Activated CD8-positive, alpha-beta memory T cell treated with anti-CD3 and anti-CD28 coated beads, Interleukin-2, amount 50 U/mL, for 4 hours (primary cell): ENCODE measurements at places on chromosomes 1 and 21.
A peak's percentile ranks its signal among the peaks of the same experiment; 100 is the strongest.

DNA sequence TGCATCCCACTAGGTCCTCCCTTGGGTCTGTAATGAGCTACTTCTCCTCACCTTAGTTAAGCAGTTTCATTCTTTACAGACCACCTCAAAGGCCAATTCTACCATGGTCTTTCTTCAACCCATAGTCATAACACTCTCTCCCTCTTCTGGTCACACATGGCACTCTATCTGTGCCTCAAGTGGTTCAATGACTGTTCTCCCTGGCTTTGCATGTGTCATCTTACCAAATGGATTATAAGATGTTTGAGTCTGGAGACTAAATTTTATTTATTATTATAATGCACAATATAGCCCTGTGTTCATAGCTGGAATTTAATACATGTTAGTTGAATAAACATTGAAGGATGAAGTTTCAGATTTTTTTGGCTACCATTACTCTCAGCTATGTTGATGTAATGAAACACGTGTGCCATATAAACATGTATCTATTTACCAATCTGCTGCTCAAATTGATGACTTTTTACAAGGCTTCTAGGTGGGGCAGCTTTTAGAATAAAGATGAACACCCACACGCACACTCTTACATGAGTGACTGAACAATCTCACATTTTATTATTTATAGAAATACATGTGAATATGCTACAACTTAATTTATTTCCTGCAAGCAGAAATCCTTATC, 102.1 kb downstream of the RUNX1 start:
- DNase-seq = no peak

- no peak for DNase-seq
Observed at GRCh38 chr1:186409091-186409490, 33.5 kb downstream of the ODR4 start.

GRCh38 chr1:40316595-40317393, at the start of gene COL9A2:
Gene COL9A2 (minus strand): TSS chr1:40317286. CDS start chr1:40317197, 89 bp downstream.
- DNase-seq = peak; percentile 70

- no peak for DNase-seq
Observed at GRCh38 chr1:213357403-213357802, 306.4 kb downstream of the RPS6KC1 start.

GRCh38 chr1:67496329-67496728, 66.1 kb upstream of the SERBP1 start:
- no peak for DNase-seq

DNA sequence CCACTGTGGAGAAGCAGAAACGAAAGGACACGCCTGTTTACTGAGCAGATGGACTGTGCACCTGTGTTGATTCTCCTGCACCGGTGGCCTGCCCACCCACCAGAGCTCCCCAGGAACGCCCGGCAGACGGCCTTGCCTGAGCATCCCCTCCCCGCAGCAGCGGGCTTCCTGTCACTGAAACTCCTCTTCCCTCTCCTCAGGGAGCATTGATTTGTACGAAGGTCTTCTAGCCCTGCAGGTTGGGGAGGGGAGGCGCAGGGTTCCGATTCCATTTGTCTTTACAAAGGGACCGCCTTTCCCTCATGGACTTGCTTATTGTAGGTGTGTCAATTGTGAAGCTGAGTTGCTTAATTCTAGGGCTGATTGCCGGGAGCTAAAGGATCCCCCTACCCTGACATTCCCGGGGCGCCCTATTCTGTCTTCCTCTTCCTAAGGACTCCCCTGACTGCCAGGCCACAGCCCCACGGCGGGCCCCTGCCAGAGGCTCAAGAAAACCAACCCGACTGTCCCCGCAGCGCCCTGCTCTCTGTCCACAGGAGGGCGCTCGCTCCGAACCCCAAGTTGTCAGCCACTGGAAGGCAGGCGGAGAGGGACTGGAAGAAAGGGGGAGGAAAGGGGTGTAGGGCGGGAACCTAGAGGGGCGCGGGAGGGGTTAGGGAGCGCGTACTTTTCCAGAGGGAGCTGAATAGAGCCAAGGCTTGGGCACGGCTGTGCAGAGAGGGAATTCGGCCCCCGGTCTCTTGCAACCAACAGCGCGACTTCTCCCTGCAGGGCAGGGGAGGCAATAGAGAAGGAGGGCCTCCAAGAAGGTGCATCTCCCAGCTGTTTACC, 2.8 kb downstream of the S100A6 start:
- DNase-seq = peak; percentile 73

DNA sequence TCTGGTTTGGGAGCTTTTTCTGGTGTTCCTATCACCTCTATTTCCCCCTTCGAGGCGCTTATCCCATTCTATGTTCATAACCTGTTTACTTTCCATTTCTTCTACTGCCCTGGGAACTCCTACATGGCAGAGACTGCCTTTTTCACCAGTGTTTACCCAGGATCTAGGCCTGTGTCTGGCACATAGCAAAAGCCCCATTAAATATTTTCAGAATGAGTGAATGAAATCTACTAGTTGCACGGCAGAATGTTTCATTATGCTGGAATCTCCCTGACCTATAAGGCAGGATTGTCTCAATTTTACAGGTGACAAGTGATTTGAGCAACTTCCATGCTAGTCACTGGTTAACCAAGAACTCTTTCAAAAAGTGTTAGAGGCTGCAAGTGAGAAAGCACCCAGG, 70.1 kb downstream of the PGM1 start:
- DNase-seq = no peak

DNA sequence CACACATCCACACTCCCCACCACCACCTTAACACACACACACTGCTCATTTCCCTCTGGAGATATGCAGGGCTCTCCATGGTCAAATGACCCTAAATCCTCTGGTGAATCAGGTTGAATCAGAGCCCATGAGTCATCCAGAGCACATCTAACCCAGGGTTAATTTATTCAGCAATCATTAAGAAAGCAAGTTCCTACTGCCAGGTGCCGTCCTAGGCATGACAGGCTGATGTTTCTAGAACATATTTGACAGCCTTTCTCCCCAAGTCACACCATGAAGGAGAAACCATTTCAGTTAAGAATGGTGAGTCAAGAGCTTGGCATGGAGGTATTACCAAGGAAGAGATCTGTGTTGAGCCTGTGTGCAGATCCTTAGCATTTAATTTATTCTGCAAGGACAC, 194.3 kb upstream of the CAMK1G start:
- DNase-seq = no peak

- DNase-seq = no peak
Observed at GRCh38 chr1:153794624-153795329, 19.6 kb downstream of the SLC27A3 start.

- no peak for DNase-seq
Observed at GRCh38 chr1:89660224-89661061, 27.5 kb downstream of the LRRC8C start.

DNA sequence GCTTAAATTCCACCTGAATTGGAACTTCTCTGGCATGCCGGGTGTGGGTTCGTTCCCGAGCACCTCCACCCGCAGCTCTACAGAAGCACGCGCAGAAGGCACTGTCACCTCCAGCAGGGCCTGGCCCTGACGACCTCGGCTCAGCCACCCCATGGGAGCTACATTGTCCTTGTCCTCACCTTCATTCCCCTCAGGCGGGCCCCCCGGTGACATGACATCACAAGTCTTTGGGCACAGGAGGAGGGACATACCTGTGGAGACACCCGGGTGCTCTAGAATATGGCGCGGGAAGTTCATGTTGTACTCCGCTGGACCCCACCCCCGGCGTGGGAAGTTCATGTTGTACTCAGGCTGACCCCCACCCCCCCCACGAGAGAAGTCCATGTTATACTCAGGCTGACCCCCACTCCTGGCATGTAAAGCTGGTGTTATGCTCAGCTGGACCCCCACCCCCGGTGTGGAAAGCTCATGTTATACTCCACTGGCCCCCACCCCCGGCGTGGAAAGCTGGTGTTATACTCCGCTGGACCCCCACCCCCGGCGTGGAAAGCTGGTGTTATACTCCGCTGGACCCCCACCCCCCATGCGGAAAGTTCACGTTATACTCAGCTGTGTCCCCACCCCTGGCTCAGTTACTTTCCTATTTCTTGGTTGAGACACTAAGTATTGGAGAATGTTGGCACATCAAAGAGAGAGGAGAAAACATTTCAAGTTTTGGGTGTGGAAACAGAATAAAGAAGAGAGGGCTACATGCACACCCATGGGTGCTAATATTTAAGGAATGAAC, 37.6 kb downstream of the UMODL1 start:
- no peak for DNase-seq

DNA sequence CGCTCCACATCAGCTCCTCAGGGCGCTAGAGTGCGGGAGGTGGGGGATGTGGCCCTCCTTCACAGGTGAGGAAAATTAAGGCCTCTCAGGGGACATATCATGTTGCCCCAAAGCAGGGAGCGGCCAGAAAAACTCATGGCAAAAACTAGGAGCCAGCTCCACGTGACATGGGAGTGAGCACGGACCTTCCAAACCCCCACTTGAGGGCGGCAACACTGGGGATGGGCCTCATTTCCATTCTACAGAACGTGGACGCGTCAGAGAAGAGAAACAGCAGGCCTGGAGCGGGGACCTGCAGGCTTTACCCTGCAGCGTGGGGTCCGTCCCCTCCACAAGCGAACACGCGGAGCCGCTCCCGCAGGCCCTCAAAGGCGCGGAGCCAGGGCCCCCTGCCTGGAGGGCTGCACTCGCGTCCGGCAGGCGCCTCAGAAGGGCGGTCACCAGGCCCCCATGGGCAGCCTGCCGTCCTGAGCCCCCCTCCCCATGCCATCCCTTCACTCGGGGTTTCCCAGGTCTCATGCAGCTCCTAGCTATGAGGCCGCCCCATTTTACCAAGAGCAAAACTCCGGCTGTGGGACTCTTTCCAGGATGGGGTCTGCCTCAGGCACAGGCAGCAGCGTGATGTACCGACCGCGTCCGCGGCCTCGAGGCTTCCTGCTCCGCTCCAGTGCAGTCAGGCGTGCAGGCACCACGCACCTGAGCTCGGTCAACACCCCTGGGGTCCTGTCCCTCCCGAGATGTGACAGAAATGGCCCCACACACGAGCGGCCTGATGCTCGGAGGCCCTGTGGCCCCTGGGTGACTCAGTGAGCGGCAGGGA, 5.5 kb downstream of the CFAP410 start:
- no peak for DNase-seq

DNA sequence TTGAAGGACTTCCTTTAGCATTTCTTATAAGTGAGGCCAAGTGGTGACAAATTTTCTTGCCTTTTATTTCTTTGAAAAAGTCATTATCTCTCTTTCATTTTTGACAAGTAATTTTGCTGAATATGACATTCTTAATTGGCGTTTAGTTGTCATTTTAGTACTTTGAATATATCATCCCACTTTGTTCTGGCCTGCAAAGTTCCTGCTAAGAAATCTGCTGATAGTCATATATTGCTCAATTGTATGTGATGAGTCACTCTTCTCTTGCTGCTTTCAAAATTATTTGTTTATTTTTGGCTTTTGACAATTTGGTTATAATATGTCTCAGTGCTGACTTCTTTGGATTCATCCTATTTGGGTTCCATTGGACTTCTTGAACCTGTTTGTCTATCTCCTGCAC, 312.6 kb downstream of the DUSP10 start:
- no peak for DNase-seq

DNA sequence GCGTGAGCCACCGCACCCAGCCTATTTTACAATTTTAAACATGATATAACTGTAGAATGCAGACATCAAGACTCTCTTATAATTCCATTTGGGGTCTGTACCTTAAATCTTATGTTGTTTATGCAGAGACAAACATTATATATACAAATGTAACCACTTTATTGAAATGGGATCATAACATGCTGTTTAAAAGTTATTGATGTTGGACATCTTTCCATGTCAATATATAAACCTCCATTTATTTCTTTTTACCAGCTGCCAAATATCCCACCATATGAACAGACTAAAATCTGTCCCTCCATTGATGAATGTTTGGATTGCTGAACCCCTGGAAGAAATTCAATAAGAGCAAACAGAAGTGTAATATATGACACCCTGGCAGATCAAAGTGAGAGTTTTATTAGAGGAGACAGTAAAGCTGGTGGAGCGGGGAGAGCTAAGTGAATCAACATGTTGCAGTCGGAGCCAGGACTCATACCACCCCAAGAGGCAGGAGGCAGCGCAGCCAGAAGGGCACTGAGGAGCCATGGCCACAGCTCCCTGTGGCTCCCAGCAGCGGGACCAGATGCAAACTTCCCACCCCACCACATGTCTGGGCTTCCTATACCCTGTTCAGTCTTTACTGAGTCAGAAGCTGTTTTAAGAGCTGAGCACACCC, 4.7 kb upstream of the PCSK9 start:
- DNase-seq = no peak

GRCh38 chr1:150164224-150164623, 14.5 kb downstream of the PLEKHO1 start:
- DNase-seq = no peak

GRCh38 chr1:159752135-159752580, 28.6 kb upstream of the DUSP23 start:
- no peak for DNase-seq

DNA sequence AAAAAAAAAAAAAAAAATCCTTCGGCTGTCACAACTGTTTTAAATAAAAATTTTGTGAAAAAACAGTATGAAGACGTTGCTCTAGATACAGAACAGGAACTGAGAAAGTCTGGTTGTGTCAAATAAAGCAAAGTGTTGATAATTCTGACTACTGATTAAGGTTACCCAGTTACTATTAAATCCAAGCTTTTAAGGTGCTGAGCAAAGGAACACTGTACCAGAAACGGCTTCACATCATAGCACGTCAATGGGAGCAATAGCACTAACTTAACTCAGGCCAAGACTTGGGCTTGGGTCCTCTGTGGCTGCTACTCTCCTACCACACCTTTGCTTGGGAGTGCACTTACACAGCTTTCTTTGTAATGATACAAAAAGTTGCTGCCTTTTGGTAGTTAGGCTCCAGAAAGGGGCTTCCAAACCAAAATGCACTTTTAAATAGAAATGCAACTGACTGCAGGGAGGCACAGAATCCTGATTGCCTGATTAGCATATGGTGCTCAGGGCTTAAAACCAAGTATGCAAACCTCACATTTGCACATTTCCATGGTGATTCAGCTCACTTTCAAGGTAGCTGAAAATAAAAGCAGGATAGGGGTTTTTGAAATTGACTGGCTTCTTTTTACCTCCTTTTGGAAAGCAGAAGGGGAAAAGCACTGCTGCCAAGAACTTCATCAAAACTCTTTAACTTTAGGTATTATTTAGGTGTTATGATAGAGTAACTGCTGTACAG, 6.3 kb downstream of the MCL1 start:
- no peak for DNase-seq

GRCh38 chr1:186375152-186375928, at the start of the genes ODR4 and TPR:
Gene ODR4 (plus strand): TSS chr1:186375838. CDS start chr1:186379786, 3,948 bp downstream.
Gene TPR (minus strand): TSS chr1:186375253. CDS start chr1:186375028, 225 bp downstream.
- peak; percentile 96 for DNase-seq

DNA sequence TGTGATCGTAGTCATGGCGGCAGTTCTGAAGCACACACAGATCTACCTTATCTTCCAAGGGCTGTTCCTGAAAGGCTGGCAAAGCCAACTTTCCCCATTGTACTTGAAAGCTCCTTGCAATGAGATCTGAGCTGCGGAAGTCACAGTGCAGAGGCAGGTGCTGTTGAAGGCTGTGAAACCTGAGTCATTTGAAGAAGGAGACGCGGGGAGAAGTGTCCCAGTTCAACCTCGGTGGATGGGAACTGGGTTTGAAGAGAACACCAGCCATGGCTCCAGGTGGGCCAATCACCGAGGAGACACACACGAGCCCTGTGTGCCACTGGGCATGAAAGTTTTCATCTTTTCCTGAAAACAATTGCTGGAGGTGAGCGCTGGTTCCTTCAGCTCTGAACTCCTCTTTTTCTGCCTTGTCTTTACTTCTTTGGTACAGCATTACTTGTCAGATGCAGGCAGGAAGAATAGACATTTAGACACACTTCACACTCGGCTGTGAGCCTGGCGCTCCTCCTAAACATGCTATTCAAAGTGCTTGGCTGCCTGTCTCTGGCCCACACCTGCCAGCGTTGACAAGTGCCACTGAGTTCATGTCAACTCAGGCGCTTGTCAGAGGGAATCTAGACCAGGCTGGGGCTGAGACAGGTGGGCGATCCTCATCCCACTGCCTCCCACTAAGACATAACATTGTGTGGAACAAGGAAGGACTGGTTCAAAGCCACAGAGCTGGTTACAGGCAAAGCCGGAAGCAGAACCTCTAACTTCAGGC, 25.7 kb upstream of the PDE9A start:
- no peak for DNase-seq
